ENCODE measurements at places on chromosomes 1 and 21.
A peak's percentile ranks its signal among the peaks of the same experiment; 100 is the strongest.

DNA sequence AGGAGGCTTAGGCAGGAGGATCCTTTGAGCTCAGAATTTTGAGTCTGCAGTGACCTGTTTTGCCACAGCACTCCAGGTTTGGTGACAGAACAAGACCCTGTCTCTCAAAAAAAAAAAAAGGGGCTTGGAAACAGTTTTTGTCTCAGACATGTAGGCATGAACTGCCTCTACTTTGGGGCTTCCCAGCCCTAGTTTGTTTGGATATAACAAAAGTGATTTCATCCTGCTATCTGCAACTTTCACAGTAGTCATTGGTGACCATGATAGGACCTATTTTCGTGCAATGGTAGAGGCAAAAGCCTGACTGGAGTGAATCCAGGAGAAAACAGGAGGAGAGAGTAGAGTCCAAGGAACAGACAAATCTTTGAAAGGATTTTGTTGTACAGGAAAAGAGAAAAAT lies 20.3 kb upstream of the EVI5 start:
- no peak for DNase-seq

DNA sequence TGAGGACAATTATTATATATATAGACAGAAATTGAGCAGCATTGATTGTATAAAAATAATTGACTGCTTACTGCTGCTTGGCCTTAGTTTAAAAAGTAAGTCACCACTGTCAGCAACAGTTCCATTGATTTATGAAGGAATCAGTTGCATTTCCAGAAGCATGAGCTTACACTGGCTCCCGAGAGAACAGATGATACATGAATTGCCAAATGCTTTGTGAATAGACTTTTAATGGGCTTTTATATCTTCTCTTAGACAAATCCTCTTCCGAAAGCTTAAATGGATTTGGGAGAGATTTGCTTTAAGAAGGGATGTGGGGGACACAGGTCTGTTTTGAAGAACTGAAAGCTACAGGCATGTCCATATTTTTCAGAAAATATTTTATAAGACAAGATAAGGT lies 7.5 kb downstream of the FHAD1 start:
- no peak for DNase-seq

- DNase-seq = peak; percentile 56
Observed at GRCh38 chr21:38219049-38219628, 37.7 kb upstream of the KCNJ15 start.

- DNase-seq = no peak
Observed at GRCh38 chr1:101055623-101056022, 30.0 kb upstream of the DPH5 start.

DNA sequence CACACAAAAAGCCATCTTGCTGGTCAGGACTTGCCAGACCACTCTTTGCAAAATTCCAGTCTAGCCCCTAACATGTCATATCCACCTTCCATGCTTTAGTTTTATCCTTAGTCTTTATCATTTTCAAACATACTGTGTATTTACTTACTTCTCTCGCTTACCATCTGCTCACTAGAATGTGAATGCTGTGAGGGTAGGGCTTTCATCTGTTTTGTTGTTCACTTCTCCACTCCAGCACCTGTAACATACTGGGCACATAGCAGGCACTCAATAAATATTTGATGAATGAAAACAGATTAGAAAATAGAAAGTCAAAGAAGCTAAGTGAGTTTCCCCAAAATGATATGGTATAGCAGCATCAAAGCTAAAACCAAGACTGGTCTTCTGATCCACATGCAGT lies 79.9 kb downstream of the OLFML2B start:
- DNase-seq = no peak

DNA sequence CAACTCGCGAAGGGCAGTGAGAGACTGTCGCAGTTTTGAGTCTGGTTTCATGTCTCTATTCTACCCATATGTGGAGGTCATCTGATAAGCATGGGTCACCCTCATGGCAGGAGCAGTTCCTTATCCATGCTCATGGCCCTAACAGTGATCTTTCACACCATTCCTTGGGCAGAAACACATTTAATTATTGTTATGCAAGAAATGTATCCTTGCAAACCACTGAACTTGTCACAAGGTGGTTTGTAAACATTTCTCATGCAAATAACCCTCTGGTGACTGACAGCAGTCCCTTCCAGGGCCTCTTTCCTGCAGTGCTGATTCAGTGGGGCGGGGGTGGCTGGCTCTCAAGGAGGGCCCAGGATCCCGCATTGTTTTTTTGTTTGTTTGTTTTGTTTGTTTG lies 421.4 kb upstream of the RUNX1 start:
- DNase-seq = peak; percentile 28

Data from iPS DF 19.7 (cell line).